ENCODE measurements at places on chromosomes 16 and 17.

DNA sequence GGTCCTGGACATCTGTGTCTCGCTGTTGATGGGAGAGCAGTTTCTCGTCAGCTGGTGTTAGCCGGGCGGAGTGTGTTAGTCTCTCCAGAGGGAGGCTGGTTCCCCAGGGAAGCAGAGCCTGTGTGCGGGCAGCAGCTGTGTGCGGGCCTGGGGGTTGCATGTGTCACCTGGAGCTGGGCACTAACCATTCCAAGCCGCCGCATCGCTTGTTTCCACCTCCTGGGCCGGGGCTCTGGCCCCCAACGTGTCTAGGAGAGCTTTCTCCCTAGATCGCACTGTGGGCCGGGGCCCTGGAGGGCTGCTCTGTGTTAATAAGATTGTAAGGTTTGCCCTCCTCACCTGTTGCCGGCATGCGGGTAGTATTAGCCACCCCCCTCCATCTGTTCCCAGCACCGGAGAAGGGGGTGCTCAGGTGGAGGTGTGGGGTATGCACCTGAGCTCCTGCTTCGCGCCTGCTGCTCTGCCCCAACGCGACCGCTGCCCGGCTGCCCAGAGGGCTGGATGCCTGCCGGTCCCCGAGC is 17.9 kb downstream of the GAA start:
- DNase-seq, result no peak

- no peak for DNase-seq
Observed at GRCh38 chr17:29557085-29557738, 9.6 kb downstream of the ABHD15 start.

- no peak for DNase-seq
Observed at GRCh38 chr17:40320756-40321523, 12.0 kb downstream of the RARA start.

DNA sequence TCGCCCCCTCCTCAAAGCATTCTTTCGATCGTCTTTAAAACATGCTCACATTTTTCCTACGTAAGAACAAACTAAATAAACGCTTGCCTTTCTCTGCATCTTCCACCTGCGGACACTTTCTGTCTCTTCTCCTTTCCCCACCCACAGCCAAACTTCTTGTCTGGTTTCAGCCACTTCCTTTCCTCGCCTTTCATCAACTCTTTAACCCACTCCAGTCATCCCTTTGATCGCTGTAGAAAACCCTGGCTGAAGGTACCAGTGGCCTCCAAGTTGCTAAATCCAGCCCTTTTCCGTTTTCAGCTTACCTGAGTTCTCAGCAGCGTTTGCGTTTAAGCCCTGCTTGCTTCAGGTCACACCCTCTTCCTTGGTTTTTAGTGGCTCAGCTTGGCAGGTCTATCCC is 483 bp downstream of the RPA1 start:
- DNase-seq, result no peak

GRCh38 chr17:65749479-65749878 is 188.0 kb upstream of the AXIN2 start:
- no peak for DNase-seq

- DNase-seq, result no peak
Observed at GRCh38 chr17:70604854-70605253, 435.5 kb downstream of the KCNJ2 start.

Measured in GM06990 (cell line).